HAP-1 (cell line): ENCODE measurements at places on chromosomes 1 and 21.

- no peak for DNase-seq
These were observed 49.5 kb upstream of the DNAJC6 start for GRCh38 chr1:65259816-65260215.

DNA sequence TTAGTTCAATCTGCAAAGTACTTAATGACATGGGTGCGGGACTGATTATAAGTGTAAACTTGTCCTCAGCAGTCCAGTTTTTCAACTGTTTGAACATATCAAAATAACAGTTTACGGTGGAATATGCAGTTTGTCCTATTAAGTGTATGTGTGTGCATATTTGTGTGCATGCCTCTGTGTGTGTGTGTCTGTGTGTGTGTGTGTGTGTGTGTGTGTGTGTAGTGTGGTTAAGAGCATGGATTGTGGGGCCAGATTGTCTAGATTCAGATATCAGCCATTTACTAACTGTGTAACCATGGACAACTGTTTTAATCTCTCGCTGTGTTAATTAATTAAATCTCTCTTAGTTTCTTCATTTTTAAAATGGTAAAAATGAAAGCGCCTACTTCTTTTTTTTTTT lies 39.0 kb downstream of the NEXN start:
- no peak for DNase-seq

- no peak for DNase-seq
These were observed 192.1 kb downstream of the SETD4 start for GRCh38 chr21:35868005-35868868.

GRCh38 chr1:21585037-21585436 lies 75.8 kb downstream of the ALPL start:
- DNase-seq, result no peak

DNA sequence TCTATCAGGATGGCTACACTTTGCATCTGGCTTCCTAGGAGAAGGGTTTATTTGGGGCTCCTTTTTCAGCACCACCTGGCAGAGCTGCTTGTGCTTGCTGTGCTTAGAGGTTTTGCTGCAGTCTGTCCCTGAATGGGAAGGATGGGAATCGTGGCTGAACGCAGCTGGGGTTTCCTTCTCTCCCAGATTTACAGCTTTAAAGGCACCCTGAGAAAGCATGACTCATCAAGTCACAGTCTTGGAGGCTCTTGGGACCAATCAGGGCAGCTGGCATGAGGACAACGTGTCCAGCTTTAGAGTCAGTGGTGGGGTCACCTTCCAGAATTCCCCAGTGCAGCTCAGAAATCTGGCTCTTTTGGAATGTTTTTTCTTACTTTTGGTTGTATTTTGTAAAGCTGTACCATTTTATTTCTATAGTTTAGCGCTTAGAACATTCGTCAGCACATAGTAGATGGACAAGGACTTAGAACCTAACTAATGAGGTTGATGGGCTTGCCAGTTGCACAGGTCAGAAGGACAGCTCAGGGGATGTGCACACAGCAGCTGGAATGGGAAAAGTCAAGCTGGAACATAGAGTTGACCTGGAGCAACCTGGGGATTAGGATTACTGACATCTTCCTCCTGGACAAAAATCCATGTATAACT lies 222.6 kb downstream of the PRDM2 start:
- no peak for DNase-seq

DNA sequence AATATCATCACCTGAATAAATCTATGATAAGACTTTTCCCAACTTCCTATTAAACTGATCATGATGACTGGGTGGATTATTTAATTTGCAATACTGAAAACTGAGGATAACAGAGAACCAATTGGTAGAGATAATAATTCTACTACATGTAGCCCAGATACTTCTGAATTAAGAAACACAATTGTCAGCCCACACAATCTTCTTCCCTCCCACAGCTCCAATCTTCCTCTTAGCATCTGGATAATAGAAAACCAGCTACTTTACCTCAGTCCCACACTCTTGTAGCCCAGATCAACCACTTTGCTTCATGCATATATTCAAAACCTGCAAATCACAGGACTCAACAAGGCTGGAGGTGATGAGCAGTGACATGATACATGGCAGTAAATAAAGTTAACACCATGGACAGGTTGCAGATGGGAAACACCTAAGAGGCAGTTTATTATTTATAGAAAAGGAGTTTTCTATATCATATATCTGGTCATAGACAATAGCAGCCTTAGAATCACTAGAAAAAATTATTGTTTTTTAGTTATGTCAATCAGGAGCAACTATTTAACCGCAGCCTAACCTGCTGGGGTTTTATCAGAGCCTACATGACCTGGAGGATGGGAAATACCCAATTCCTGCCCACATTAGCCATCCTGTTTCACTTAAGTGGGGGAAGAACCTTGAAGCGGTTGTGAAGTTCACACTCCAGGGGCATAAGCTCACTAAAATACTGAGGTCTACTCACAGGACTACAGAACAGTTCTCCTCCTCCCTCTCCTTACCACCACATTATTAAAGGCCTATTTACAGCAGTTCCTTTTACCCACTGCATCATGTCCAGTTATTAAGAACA lies 16.7 kb downstream of the FRRS1 start:
- no peak for DNase-seq

- DNase-seq, result no peak
These were observed 16.4 kb downstream of the BSND start for GRCh38 chr1:55015123-55015522.

- DNase-seq, result no peak
These were observed 129.4 kb downstream of the NRDC start for GRCh38 chr1:51749151-51749550.

DNA sequence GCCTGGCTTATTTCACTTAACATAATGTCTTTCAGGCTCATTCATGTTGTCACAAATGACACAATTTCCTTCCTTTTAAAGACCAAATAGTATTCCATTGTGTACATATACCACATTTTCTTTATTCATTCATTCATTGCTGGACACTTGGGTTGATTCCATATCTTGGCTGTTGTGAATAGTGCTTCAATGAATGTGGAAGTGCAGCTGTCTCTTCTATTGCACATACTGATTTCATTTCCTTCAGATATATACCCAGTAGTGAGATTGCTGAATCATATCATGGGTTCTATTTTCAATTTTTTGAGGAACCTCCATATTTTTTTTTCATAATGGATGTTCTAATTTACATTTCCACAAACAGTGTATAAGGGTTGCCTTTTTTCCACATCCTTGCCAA lies 38.6 kb upstream of the WLS start:
- DNase-seq, result no peak

DNA sequence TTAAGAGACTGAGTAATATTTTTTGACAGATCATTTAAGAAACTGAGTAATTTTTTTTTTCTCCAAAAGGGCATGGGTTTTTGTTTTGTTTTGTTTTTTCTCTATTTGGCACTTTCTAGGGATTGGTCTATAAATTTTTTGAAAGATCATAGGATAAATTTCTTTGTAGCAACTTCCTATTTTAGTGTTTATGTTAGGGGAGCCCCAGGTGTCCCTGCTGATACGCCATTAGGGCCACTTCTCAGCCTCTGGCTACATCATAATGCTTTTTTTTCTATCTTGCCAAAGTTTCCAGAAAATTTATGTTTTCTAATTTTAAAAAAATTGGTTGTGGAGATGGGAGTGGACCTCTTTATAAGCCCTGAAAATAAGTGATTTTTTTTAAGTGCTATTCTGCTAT lies 2.6 kb downstream of the GABPA start:
- DNase-seq, result no peak

- DNase-seq, result no peak
These were observed 8.8 kb upstream of the POU3F1 start for GRCh38 chr1:38055398-38055797.

GRCh38 chr1:175978926-175979325 lies 228.2 kb downstream of the COP1 start:
- no peak for DNase-seq

DNA sequence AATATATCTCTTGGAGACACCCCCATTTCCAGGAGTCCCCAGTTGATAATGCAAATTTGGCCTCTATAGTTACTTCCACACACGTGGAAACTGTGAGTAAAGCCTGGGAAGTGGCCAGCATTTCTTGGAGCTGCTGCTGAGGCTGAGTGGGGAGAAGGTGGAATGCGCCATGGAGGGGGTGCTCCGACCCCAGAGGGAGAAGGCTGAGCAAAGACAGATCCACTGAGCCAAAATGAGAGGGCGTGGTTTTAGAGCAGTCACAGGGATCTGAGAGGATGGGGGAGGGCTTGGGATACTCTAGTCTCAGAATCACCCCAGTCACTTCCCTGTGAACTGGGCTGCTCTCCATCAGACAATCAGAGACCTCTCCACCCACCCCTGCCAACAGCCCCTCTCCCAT lies 38.7 kb downstream of the TRIM62 start:
- DNase-seq, result no peak

- DNase-seq, result peak; percentile 99
These were observed 45.9 kb upstream of the PUM1 start for GRCh38 chr1:31111290-31111951.

DNA sequence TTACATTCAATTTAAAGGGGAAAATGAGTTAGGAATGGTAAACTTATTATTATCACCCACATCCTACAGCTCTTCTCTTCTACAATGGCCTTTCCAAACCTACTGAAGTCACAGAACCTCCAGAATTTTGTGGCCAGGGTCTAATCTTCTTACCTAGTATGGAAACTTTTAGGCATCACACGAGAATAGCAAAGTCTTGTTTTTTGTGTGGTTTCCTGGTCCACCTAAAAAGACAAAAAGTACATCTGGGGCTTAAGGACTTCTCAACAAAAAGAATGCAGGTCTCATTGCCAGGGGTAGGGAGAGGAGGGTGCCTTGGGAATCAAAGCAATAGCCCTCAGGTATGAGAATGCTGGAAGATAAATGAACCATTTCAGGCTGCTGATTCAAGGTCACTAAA lies 345.3 kb downstream of the LMX1A start:
- DNase-seq, result no peak

DNA sequence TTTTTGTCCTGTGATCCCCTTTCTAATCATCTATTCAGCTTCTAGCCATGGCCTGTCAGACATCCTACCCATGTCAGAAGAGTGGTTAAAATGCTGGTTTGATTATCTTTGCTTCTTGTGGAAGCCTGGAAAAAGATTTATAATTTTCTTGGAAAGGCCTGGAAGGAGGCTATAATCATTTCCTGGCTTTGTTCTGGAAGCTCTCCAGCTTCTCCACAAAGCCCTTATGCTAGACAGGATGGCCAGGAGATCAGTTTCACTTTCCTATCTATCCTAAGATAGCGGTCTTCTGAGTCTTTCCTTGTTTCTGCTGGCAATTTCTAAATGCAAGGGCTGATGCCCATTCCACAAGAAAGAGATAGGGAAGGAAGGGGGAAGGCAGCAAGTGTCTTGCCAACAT lies 90.9 kb upstream of the SLC44A3 start:
- no peak for DNase-seq

- no peak for DNase-seq
These were observed 325.1 kb downstream of the CAMTA1 start for GRCh38 chr1:7110321-7110720.

- peak; percentile 84 for DNase-seq
These were observed 126.0 kb upstream of the TMEM51 start for GRCh38 chr1:15027515-15027986.

DNA sequence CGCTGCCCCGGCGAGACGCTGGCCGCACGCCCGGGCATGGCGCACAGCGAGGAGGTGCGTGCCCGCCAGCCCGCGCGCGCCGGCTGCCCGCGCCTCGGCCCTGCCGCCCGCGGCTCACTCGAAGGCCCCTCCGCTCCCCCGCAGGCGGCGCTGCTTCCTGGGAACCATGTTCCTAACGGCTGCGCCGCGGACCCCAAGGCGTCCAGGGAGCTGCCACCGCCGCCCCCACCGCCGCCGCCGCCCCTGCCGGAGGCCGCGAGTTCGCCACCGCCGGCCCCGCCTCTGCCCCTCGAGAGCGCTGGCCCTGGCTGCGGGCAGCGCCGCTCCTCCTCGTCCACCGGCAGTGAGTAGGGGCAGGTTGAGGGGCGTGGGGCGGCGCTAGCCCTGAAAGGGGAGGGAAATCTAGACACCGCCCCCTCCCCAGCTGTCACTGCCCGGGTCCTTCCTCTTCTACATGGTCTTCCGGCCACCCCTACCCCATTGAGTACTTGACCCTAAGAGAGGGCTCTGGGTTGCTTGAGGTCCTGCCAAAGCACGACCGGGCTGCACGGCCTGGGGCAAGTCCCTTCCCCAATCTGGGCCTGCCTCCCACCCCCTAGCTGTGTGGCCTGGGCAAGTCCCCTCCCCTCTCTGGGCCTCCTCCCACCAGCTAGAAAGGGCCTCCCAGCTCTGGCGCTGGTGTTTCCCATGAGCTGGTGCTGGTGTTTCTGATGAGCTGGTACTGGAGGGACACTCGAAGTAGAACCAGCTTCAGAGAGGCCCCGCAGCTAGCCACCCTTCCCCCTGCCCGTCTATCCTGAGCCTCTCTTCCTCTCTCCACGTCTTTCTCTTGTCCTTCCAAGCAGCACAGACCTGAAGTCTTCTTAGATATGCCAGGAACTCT lies 17.0 kb downstream of the TNFRSF25 start:
- DNase-seq, result peak; percentile 52

DNA sequence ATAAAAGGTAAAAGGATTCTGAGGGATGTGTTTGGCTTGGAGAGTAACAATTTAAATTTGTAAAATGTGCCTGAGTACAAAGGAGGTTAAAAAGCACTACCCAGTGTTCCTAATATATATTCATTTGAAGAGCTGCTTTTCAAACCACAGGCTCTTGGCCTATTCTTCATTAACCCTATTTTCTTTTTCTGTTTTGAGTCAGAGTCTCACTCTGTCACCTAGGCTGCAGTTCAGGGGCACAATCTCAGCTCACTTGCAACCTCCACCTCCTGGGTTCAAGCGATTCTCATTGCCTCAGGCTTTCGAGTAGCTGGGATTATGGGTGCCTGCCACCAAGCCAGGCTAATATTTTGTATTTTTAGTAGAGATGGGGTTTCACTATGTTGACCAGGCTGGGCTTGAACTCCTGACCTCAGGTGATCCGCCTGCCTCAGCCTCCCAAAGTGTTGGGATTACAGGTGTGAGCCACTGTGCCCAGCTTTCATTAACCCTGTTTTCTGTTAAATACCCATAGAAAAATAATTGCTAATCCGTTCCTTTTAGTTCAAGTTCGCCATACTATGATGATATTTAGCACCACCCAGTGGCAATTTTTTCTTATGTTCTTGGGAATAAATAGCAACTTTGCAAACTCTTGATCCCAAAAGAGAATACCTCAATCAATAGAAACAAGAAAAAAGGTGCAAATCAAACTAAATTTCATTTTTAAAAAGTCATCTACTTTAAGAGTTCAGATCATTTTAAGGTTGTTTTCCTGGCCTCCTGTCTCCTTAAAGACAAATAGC lies 30.5 kb downstream of the ZBTB8OS start:
- DNase-seq, result no peak

DNA sequence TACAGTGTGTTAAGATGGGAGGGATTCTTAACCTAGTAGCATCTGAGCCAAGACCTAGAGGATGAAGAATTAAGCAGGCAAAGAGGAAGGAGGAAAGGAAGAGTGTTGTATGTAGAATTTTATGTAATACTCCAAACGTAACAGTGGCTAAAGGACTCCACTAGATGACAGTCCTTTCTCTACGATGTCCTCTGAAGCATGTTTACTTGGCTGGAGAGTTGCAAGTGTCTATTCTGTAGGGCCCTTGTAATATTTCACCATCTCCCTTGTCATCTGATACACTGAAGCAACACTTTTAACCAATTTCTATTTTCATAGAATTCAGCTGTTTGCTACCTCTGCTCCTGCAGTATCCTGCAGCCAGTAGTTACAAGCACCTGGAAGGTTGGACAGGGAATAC lies 2.2 kb upstream of the YBX1 start:
- no peak for DNase-seq

GRCh38 chr1:23441446-23442148 lies 17.0 kb upstream of the TCEA3 start:
- no peak for DNase-seq
